ENCODE measurements at places on chromosomes 2 and 18. TPM values are rescaled to one million over a fixed set of nuclear protein-coding genes. Genes with fewer than 3 reads are reported as not detected.

Gene LBX2
- total RNA-seq: 1.3 TPM

Gene PSD4
- 0.49 TPM for total RNA-seq

Gene ASB18
- total RNA-seq: not detected

Gene CYP26B1
- 1.2 TPM for total RNA-seq

Gene RIT2
- not detected for total RNA-seq

Gene SLC5A7
- not detected for total RNA-seq

Gene IL37
- total RNA-seq: not detected

Gene MYO7B
- total RNA-seq: 0.06 TPM

Gene POTEC
- total RNA-seq: not detected

Gene CTAGE1
- total RNA-seq: not detected

Gene ICA1L
- total RNA-seq: 1.9 TPM

Gene DSG3
- total RNA-seq: under 0.01 TPM

Gene SCYGR4
- not detected for total RNA-seq

Gene ZC3H8
- total RNA-seq: 10.9 TPM

Gene PRSS56
- not detected for total RNA-seq

Gene EHD3
- total RNA-seq: 5.2 TPM

Gene CCDC121
- total RNA-seq: 1.8 TPM

Gene LYPD1
- 3.1 TPM for total RNA-seq

Gene TSN
- total RNA-seq: 40.6 TPM

Measured in bladder microvascular endothelial cell (primary cell).